ENCODE measurements at places on chromosomes 1 and 21. TPM values are rescaled to one million over a fixed set of nuclear protein-coding genes. Genes with fewer than 3 reads are reported as not detected.

- H3K4me1 ChIP-seq = peaks cover 86% of the 10 kb centered on the region
- H3K36me3 ChIP-seq = peaks cover 8% of the 10 kb centered on the region
- no peak for DNase-seq
- peaks cover 3% of the 10 kb centered on the region for H3K27me3 ChIP-seq
Measured at GRCh38 chr1:234848972-234849649, 239.1 kb upstream of the IRF2BP2 start.

DNA sequence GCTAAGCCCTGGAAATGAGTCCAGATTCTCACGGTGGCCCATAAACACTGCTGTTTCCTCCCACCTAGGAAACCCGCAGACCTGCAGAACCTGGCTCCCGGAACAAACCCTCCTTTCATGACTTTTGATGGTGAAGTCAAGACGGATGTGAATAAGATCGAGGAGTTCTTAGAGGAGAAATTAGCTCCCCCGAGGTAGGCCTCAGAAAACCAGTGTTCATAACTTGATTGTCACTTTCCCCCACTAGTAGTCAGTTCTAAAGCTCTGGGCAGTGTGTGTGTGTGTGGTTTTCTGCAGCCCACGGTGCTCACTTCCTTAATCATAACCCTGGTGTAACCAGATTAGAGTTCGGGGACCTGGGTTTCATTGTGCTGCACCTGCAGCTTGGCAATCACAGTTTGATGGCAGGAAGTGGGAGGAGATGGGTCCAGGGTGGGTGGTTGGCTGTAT lies 39.1 kb downstream of the CLIC6 start:
- no peak overlapping the region for H3K27ac ChIP-seq
- H3K4me1 ChIP-seq = peaks cover 24% of the 10 kb centered on the region
- peak; percentile 28 for DNase-seq

DNA sequence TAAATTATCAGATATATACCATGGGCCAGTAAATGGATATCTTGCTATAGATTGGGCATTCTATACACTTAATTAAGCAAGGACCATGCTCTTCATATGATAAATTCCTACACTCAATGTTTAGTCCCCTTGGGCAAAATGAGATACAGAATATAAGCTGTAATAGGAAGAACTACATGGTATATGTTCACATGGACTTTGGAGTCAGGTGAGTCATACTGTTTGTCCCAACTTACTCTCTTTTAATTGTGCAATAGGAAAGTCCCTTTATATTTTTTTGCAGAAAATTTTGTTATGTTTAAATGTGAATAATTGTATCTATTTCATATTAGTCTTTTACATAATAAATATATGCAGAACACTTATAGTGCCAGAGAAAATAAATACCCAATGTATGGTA lies 820.2 kb upstream of the ADAMTS5 start:
- no peak overlapping the region for H3K4me3 ChIP-seq
- no peaks in the 10 kb centered on the region for H3K36me3 ChIP-seq
- no peak overlapping the region for H3K27ac ChIP-seq
- H3K27me3 ChIP-seq = no peaks in the 10 kb centered on the region

- H3K4me1 ChIP-seq = peaks cover 25% of the 10 kb centered on the region
- H3K27me3 ChIP-seq = no peaks in the 10 kb centered on the region
- H3K27ac ChIP-seq = no peak overlapping the region
Measured at GRCh38 chr1:23726686-23727085, 16.6 kb upstream of the ELOA start.

DNA sequence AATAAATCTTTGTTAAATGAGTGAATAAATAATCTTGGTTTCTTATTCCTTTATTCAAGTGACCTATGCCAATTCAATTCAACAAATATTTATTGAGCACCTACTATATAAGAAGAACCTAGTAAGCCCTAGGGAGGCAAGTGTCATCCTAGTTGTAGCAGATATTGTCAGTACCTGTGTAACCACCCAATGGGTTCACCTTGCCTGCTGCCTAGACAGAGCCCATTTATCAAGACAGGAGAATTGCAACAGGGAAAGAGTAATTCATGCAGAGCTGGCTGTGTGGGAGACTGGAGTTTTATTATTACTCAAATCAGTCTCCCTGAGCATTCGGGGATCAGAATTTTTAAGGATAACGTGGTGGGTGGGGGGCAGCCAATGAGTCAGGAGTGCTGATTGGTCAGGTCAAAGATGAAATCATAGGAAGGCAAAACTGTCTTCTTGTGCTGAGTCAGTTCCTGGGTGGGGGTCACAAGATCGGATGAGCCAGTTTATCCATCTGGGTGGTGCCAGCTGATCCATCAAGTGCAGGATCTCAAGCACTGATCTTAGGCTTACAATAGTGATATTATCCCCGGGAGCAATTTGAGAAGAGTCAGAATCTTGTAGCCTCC lies 53.8 kb upstream of the KCNA3 start:
- no peak for DNase-seq
- no peaks in the 10 kb centered on the region for H3K36me3 ChIP-seq
- H3K27ac ChIP-seq = peak overlapping the region; percentile 29

GRCh38 chr1:71561729-71562128 lies 480.9 kb upstream of the ZRANB2 start:
- no peaks in the 10 kb centered on the region for H3K27me3 ChIP-seq
- no peak overlapping the region for H3K27ac ChIP-seq
- H3K4me1 ChIP-seq = no peaks in the 10 kb centered on the region
- H3K4me3 ChIP-seq = no peak overlapping the region
- DNase-seq = no peak
- H3K36me3 ChIP-seq = no peaks in the 10 kb centered on the region

DNA sequence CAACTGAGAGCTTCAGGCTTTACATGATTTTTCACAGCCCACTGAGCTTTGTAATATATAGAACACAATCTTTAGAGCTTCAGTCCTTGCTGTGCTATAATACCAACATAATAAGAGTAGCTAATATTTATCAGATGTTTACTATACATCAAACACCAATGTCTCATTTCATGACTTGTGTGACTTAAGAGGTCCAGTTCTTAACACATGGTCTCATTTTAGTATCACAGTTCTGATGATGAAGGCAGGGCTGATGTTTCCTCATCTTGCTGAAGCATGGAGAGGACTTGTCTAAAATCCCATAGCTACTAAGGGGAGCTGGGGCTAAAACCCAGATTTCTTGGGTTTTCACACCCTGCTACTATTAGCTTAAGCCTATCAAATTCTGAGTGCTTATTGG lies 5.5 kb downstream of the MTR start:
- peaks cover 51% of the 10 kb centered on the region for H3K4me1 ChIP-seq
- no peak overlapping the region for H3K4me3 ChIP-seq
- no peaks in the 10 kb centered on the region for H3K27me3 ChIP-seq
- peaks cover 32% of the 10 kb centered on the region for H3K36me3 ChIP-seq
- H3K27ac ChIP-seq = peak overlapping the region; percentile 60

DNA sequence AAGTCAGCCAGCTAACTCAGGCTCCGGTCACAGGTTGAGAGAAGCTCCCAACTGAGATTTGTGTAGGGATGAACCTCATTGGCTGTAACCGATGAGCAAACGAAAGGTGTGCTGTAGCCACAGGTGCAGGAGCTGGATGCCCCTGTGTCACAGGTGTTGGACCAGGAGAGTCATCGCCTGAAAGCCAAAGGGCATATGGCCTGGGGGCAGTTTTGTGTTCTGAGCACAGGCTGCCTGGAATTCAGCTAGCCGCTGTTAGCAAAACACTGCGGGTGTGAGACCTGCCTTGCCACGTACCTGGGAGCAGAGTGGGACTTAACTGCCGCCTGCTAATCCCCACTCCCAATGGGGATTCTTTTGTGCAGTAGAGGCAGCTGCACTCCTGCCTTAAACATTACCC lies 55.3 kb downstream of the NEK7 start:
- no peak overlapping the region for H3K27ac ChIP-seq
- peaks cover 22% of the 10 kb centered on the region for H3K4me1 ChIP-seq
- H3K27me3 ChIP-seq = no peaks in the 10 kb centered on the region
- no peak overlapping the region for H3K4me3 ChIP-seq

GRCh38 chr1:167342846-167343245 lies 122.2 kb downstream of the POU2F1 start:
- H3K4me1 ChIP-seq = peaks cover 5% of the 10 kb centered on the region
- no peak for DNase-seq
- peaks cover 3% of the 10 kb centered on the region for H3K36me3 ChIP-seq
- no peaks in the 10 kb centered on the region for H3K27me3 ChIP-seq
- H3K4me3 ChIP-seq = no peak overlapping the region

GRCh38 chr1:243431591-243431990 lies 175.8 kb downstream of the SDCCAG8 start:
- H3K27me3 ChIP-seq = no peaks in the 10 kb centered on the region
- peaks cover 10% of the 10 kb centered on the region for H3K36me3 ChIP-seq
- H3K4me3 ChIP-seq = no peak overlapping the region
- DNase-seq = no peak
- peak overlapping the region; percentile 2 for H3K27ac ChIP-seq

DNA sequence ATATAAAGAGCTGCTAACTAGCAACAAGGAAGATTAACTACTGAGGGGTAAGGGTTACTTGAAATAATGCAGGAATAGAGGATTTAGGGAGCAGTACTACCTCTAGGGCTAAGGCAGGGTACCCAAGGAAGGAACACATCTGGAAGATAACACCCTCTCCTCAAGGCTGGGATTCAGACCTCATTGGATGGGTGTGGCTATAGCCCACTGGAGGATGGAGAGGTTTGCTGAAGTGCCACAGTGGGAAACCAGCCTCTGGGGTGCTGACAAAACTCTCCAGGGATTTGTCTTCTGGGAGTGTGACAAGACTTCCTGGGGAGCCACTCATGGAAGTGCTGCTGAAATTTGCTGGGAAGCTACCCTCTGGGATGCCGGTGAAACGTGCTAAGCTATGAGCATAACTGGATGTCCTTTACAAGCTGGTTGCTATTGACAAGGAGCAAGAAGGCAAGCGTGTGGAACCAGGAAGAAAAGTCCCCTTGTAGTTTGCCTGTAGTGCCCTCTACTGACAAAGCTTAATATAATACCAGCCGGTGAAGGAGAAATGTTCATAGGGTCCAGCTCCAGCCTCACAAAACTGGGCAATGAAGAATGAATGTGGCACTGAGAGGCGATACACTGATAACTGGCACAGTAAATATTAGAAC lies 122.8 kb upstream of the USP24 start:
- no peak overlapping the region for H3K4me3 ChIP-seq
- peaks cover 6% of the 10 kb centered on the region for H3K4me1 ChIP-seq
- no peak overlapping the region for H3K27ac ChIP-seq
- H3K27me3 ChIP-seq = peaks cover 2% of the 10 kb centered on the region

- no peak overlapping the region for H3K27ac ChIP-seq
- peaks cover 29% of the 10 kb centered on the region for H3K27me3 ChIP-seq
- DNase-seq = no peak
- no peaks in the 10 kb centered on the region for H3K36me3 ChIP-seq
- peaks cover 11% of the 10 kb centered on the region for H3K4me1 ChIP-seq
Measured at GRCh38 chr1:1006305-1007159, 6.6 kb upstream of the HES4 start.

GRCh38 chr21:24255591-24255990 lies 1351.7 kb downstream of the MRPL39 start:
- H3K4me3 ChIP-seq = no peak overlapping the region
- no peak overlapping the region for H3K27ac ChIP-seq
- no peaks in the 10 kb centered on the region for H3K27me3 ChIP-seq
- H3K36me3 ChIP-seq = no peaks in the 10 kb centered on the region
- no peak for DNase-seq

DNA sequence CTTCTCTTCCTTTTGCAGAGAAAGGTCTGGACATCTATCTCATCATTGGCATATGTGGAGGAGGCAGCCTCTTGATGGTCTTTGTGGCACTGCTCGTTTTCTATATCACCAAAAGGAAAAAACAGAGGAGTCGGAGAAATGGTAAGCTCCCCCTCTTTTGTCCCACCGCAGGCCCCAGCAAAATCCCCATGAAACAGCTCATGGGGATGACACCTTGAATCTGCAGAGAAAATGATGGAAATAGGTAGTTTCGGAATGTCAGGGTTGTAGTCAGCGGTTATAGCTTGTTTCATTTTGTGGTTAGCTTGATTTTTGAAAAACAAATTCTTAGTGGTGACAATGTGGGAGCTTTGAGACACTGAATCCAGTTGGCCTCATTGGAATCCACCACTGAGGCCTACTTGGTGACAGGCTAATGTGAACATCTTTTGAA lies 10.3 kb downstream of the CD2 start:
- peaks cover 3% of the 10 kb centered on the region for H3K27me3 ChIP-seq
- peak overlapping the region; percentile 84 for H3K4me3 ChIP-seq
- peaks cover 97% of the 10 kb centered on the region for H3K36me3 ChIP-seq
- peaks cover 95% of the 10 kb centered on the region for H3K4me1 ChIP-seq

- peaks cover 9% of the 10 kb centered on the region for H3K27me3 ChIP-seq
- peak overlapping the region; percentile 87 for H3K4me3 ChIP-seq
- peaks cover 17% of the 10 kb centered on the region for H3K4me1 ChIP-seq
- peaks cover 31% of the 10 kb centered on the region for H3K36me3 ChIP-seq
Measured at GRCh38 chr21:42514883-42515228, 1.2 kb downstream of the SLC37A1 start.

DNA sequence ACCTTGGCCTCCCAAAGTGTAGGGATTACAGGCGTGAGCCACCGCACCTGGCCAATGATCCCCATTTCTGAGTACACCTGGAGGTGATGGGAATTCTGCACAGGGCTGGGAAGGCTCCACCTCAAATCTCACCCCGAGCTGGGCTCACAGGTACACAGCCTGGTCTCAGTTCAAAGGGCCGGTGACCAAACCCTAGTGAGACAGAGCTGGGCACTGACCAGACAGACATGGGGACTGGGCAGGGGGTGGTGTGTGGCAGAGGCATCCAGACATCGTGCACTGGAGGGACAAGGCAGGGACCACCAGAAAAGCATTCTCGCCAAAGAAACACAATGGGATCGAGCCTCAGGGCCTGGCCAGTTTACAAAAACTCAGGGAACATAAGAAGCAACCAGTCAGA lies 17.2 kb downstream of the LSS start:
- H3K4me3 ChIP-seq = no peak overlapping the region
- H3K4me1 ChIP-seq = no peaks in the 10 kb centered on the region
- H3K27me3 ChIP-seq = no peaks in the 10 kb centered on the region
- H3K27ac ChIP-seq = no peak overlapping the region
- no peak for DNase-seq

DNA sequence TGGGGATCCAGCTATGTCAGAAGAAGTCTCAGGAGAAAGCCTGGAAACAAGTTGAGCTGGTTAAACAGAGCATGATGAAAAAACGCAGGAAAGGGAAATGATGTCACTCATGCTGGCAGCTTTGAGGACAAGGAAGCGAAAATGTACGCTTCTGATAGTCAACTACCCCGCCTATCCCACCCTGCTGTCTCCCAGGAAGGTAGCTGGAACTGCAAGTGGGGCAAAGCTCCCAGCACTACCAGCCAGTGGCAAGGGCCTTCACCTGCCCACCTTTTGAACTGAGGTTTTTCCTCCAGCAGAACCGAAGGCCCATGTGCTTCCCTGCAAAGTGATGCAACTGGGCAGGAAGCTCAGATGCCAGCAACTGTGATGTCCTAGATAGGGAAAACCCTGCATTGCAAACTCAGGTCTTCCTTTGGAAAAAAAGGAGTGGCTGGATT lies 6.3 kb upstream of the IL20 start:
- H3K36me3 ChIP-seq = peaks cover 5% of the 10 kb centered on the region
- H3K4me3 ChIP-seq = no peak overlapping the region
- peaks cover 14% of the 10 kb centered on the region for H3K4me1 ChIP-seq

The MCOLN3 gene
- total RNA-seq = 1.3 TPM

The DNAJC6 gene
- total RNA-seq = 6.2 TPM

The S100A2 gene
- total RNA-seq = 1.1 TPM

The SYNC gene
- 0.05 TPM for total RNA-seq

The IFI44L gene
- 16.7 TPM for total RNA-seq

Measured in activated T-helper 1 cell treated with anti-CD3 and anti-CD28 coated beads, Interleukin-12 subunit alpha, Interleukin-12 subunit beta, Interleukin-2, Interleukin-4 antibody, amounts not matched to agents 30 ng/mL and 10 ng/mL and 1 ng/mL, durations not matched to agents 14 hours and 24 hours and 36 hours (primary cell).